ENCODE measurements at places on chromosomes 11 and 22. TPM values are rescaled to one million over a fixed set of nuclear protein-coding genes. Genes with fewer than 3 reads are reported as not detected.

DNA sequence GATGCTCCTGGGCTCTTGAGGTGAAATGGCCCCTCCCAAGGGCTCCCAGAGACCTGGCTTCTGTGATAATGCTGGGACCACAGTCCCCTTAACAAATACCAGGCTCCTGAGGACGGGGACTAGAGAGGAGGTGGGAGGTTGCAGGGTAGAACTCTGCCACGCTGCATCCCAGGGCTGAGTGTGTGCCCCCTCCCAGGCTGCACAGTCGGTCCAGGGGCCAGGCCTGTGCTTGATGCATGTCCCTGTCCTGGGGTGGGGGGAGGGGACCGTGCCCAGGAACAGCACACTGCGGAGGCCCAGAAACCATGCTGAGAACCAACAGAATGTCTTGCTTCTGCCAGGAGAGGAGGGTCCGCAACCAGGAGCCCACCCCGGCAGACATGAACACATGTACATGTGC lies 9.3 kb downstream of the CSF2RB start:
- DNase-seq = no peak

GRCh38 chr11:118878163-118878563 lies 5.5 kb upstream of the CXCR5 start:
- DNase-seq = no peak

DNA sequence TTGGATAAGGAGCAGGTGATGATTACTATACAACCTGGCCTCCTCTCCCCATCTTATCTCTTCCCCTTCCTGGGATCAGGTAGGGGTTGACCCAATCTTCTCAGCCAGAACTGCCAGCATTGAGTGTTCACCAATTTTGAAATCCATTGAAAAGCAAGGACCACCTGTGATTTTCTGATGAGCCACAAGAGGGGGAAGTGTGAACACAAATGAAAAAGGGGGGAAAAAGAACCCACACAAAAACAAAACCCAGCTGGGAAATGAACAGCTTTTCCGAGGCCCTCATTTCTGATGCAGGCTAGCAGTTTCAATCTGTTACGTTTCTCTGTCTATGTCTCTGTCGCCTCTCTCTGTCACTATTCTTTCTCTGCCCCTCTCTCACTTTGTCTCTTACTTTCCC lies 161.9 kb downstream of the INSC start:
- DNase-seq = no peak

- no peak for DNase-seq
Measured at GRCh38 chr22:31079095-31079642, 1.9 kb upstream of the SMTN start.

DNA sequence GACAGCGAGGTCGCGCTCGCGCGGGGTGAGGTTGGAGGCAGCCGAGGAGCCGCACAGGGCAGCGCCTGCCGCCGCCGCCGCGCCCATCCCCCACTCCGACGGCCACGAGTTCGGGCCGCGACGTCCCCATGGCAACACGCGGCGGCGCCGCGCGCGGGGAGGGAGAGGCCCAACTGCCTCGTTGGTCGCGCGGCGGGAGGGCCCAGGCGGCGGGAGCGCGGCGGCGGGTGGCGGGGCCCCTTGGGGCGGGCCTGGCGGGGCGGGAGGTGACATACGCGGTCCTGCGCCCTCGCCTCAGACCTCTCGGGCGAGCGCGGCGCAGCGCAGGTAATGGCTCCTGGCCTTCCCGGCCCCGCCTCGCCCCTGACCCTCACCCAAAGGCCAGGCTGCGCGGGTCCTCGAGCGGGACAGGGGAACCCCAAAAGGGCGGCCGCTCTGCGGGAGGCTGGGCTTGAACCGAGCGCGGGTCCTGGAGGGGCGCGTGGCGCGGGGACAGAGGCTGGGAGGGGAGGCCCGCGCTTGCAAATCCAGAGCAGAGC lies at the start of gene DEUP1:
DEUP1 (plus strand) TSS at position 297 of the 539 bp plus-strand sequence. CDS start 1,518 bp downstream, outside the sequence.
- DNase-seq = peak; percentile 56

DNA sequence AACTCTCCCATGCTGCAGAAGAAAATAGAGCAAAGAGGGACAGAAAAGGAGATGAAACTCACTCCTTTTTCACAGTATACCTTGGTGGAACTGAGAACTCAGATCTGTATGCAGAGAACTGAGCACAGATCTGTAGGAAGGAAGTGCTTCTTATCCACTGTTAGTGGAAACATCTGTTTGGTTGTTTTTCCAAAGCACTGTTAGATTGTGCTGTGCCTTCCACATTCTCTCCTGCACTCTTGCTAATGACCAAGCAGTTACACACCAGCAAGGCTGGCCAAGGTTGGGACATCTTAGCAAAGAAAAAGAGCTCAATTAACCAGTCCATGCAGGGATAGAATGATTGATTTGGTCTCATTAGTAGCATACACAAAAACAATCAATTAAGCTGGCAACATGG lies 20.1 kb upstream of the SIK2 start:
- DNase-seq = no peak

DNA sequence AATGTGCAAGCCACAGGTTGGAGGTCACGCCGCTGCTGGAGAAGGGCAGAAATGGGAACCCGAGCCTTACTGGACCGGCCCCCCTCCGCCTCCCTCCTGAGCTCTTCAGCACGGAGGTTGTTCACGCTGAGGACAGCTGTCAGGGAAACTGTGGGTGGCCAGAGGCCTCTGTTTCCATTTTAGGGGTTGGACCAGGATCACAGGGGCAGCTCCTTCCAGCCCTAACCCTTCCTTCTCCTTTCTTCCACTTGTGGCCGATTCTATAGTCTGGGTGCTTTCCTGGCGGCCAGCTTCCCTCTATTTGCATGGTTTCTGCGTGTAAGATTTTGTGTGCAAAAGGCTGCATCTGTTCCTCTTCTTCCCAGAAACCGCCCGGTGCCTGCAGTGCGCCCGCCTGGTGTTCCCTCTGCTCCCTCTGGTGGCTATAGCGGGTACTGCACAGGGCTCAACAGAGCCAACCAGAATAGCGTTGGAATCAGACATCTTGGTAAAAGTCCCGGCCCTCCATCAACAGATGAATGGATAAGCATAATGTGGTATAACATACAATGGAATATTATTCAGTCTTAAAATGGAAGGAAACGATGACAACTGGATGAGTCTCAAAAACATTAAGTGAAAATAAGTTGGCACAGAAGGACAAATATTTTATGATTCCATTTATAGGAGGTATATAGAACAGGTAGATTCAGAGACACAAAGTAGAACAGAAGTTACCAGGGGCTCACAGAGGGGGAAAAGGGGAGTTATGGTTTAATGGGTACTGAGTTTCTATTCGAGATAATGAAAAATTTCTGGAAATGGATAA lies 8.4 kb upstream of the SLC22A8 start:
- peak; percentile 78 for DNase-seq

- DNase-seq = no peak
Measured at GRCh38 chr11:113551645-113552044, 76.4 kb upstream of the DRD2 start.

- no peak for DNase-seq
Measured at GRCh38 chr22:42294034-42294985, 23.9 kb upstream of the TCF20 start.

- no peak for DNase-seq
Measured at GRCh38 chr11:62923601-62924411, 2.6 kb upstream of the CHRM1 start.

GRCh38 chr22:46802608-46803027 lies 40.2 kb downstream of the TBC1D22A start:
- no peak for DNase-seq

DNA sequence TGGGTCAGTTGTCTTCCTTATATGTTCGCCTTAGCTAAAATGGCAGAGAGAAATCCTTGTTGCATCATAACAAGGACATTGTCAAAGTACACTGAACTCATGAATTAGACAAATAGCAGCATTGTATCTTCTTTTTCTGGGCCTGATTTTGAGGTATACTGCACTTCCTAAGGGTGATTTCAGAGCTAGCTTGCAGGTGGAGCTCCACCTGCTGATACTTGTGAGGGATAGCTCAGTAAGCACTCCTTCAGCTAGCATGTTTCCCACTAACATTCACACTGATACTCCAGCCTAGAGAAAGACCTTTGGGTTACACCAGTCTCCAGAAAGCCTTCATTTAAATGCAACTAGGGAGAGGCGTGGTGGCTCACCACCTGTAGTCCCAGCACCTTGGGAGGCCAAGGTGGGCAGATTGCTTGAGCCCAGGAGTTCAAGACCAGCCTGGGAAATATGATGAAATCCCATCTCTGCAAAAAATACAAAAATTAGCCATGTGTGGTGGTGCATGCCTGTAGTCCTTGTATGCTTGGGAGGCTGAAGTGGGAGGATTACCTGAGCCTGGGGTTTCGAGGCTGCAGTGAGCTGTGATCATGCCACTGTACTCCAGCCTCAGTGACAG lies 29.8 kb downstream of the JAM3 start:
- no peak for DNase-seq

DNA sequence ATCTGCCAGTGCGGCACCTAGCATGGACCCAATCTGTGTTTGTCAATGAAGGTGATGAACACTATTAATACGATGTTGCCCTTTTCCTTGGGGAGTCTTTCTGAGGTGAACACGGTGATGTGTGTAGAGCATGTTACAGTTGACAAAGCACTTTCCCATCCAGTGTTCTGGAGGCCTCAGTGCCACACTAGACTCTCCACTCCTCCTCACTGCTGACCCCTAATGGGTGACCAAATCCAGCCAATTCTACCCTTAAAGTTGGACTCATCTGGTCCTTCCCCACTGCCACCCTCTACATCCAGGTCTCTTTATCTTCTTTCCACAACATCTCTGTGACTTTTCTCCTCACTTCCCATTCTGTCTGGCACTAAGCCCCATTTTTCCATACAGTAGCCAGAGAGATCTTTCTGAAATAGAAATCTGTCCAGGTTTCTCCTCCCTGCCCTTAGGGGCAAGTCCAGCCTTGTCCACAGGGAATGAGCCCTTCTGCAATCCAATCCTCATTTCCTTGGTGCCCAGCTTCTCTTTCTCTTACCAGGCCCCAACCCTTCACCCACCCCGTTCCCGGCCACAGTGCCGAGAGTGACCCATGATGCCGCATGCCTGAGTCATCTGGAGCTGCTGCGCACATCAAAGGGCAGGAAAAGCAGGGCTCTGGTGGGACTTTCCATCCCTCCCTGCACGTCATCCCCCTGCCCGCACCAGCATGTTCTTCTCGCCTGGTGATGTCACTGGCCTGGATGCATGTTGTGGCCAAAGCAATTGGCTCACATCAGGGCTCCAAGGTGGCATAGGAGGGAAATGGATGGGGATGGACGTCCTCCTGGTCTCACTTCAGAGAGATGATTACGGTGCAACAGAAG lies 64.2 kb downstream of the RASSF10 start:
- no peak for DNase-seq

OR52I1 gene
- not detected for polyA plus RNA-seq

CHRM1 gene
- 0.11 TPM for polyA plus RNA-seq

RIBC2 gene
- polyA plus RNA-seq = 7.3 TPM

UFD1 gene
- 62.1 TPM for polyA plus RNA-seq

DDIAS gene
- 7.2 TPM for polyA plus RNA-seq

CLDN5 gene
- polyA plus RNA-seq = 40.7 TPM

TMEM121B gene
- 0.93 TPM for polyA plus RNA-seq

MRGPRX2 gene
- not detected for polyA plus RNA-seq

Measured in renal cortex interstitium (tissue), 15 donors.